Hepatic stellate cell (primary cell): ENCODE measurements at places on chromosomes 1 and 21.

- DNase-seq, result no peak
These were observed 214.7 kb downstream of the SLC44A5 start for GRCh38 chr1:75396260-75396659.

DNA sequence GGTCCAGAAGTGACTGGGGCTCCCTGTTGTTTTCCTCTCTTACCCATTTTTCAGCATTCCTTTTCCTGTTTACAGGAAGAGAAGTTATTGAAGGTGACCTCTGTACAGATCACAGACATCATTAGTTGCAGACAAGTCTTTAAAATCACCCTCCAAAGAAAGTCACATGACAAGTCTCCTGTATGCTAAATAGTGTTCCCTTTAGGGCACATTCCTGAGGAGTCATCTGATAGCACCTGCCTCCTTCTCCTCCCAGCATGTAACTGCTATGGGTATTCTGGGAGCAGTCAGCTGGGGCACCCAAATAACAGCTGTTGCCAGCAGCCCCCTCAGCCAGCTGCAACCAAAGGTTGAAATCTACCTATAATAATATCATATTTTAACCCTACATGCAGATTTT is 200.6 kb downstream of the PTGER3 start:
- no peak for DNase-seq

- peak; percentile 88 for DNase-seq
These were observed 33.6 kb downstream of the ACOT11 start for GRCh38 chr1:54581621-54582035.

- no peak for DNase-seq
These were observed 212.5 kb downstream of the FGGY start for GRCh38 chr1:59509341-59509875.

- DNase-seq, result no peak
These were observed at the start of gene KAZN for GRCh38 chr1:14598498-14599182. Gene KAZN, plus strand, starts transcription at chr1:14598685.

- no peak for DNase-seq
These were observed 212.3 kb upstream of the GREM2 start for GRCh38 chr1:240824238-240824637.
